ENCODE measurements at places on chromosomes 2 and 18. TPM values are rescaled to one million over a fixed set of nuclear protein-coding genes. Genes with fewer than 3 reads are reported as not detected.

The ORC2 gene
- 27.3 TPM for total RNA-seq

The KLF11 gene
- 20.4 TPM for total RNA-seq

The INHBB gene
- 1.6 TPM for total RNA-seq

The HRH4 gene
- total RNA-seq = not detected

The LIMS4 gene
- 2.6 TPM for total RNA-seq

The IL1A gene
- not detected for total RNA-seq

The CCDC85A gene
- total RNA-seq = 3.4 TPM

The PIEZO2 gene
- total RNA-seq = 0.78 TPM

The CCL20 gene
- not detected for total RNA-seq
